ENCODE measurements at places on chromosomes 2 and 18.
A peak's percentile ranks its signal among the peaks of the same experiment; 100 is the strongest.

- DNase-seq: no peak
Measured at GRCh38 chr18:10488017-10488416, 33.6 kb downstream of the APCDD1 start.

DNA sequence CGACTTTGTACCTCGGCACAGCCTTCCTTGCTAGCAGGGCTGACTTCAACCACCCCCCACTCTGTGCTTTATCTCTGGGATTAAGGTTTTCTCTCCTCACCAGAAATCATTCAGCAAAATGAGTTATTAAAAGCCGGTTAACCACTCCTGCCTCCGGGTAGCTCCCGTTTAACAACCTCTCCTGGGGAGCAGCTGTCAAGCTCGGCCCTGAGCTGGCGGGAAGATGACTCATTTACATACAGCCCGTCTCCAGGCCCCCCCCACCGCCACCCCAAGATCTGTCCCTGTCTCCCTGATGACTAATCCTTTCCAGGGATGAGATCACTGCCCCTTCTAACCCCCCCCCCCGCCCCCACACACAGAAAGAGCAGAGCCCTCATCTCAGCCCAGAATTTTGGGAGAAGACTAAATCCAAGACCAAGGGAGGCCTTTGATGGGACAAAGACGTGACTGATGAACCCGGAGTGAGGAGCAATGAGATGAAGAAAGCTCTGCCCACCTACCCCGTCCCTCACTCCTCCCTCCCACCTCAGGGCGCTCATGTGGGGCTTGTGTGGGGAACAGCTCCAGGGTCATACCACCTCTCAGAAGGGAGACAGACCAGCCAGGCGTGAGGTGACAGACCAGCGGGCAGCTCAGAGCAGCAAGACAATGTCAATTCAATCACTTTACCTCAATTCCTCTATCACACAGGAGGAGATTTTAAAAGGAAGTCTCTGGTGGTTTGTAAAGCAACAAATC lies 131.4 kb downstream of the MSH2 start:
- DNase-seq: peak; percentile 54

GRCh38 chr2:106970471-106971261 lies 84.7 kb upstream of the ST6GAL2 start:
- DNase-seq: no peak

- no peak for DNase-seq
Measured at GRCh38 chr18:54938506-54938905, 20.8 kb downstream of the CCDC68 start.

- DNase-seq: no peak
Measured at GRCh38 chr2:237639836-237640220, 12.4 kb downstream of the LRRFIP1 start.
